CD4-positive, alpha-beta T cell treated with Interleukin-21 for 1 hour (primary cell): ENCODE measurements at places on chromosomes 1 and 21.

GRCh38 chr1:214292322-214292721 is 11.4 kb downstream of the SMYD2 start:
- no peak for DNase-seq

GRCh38 chr1:112255080-112255479 is 140.9 kb upstream of the CTTNBP2NL start:
- no peak for DNase-seq

DNA sequence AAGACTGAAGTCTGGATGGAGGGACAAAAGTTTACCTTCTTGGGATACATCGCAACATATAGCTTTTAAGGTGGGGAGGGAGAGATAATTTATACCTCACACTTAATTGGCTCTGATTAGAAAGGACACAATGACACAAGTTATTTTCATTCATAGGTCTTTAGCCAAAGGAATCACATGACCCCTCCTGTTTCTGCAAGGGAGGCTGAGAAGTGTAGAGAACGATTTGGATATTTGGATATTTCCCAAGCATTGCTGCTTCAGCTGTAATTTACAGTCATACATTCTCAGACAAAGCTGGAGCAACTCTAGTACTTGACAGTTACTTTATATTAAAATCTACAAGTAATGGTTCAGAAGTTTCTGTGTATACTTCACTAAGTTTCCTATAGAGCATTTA is 24.2 kb downstream of the DAP3 start:
- no peak for DNase-seq

GRCh38 chr1:156844102-156844501 is 14.8 kb downstream of the INSRR start:
- DNase-seq = no peak

- DNase-seq = no peak
Measured at GRCh38 chr1:187310038-187310631, 481.4 kb downstream of the PLA2G4A start.
